ENCODE measurements at places on chromosomes 3 and 15. TPM values are rescaled to one million over a fixed set of nuclear protein-coding genes. Genes with fewer than 3 reads are reported as not detected.

Gene GOLGA8S
- total RNA-seq = 0.14 TPM

Gene SLC22A14
- total RNA-seq = 0.05 TPM

Gene EEFSEC
- total RNA-seq = 8.8 TPM

Gene GOLGA8Q
- total RNA-seq = 0.11 TPM

Gene CFAP92
- total RNA-seq = not detected

Gene ADAMTS17
- 0.42 TPM for total RNA-seq

Gene FETUB
- total RNA-seq = 0.08 TPM

Gene FAM43A
- total RNA-seq = 22.4 TPM

Gene SIDT1
- total RNA-seq = 0.32 TPM

Gene GPR27
- 3.3 TPM for total RNA-seq

Gene ZIC1
- 0.01 TPM for total RNA-seq

Gene GABPB1
- total RNA-seq = 26.3 TPM

Gene ADPRH
- 4.1 TPM for total RNA-seq

Gene SCAANT1
- total RNA-seq = not detected

Gene DLL4
- 2.9 TPM for total RNA-seq

Gene PLSCR5
- total RNA-seq = not detected

Gene C3orf70
- 0.21 TPM for total RNA-seq

Gene HAUS2
- 19.6 TPM for total RNA-seq

Gene BFSP2
- total RNA-seq = not detected

Gene SLC51A
- total RNA-seq = not detected

Gene ZBBX
- total RNA-seq = not detected

Gene LMAN1L
- not detected for total RNA-seq

Gene ROPN1
- total RNA-seq = not detected

Gene SKOR1
- total RNA-seq = not detected

Gene ACTC1
- 0.22 TPM for total RNA-seq

Gene NUP210
- total RNA-seq = 42.8 TPM

Gene SLC25A36
- total RNA-seq = 19.5 TPM

Gene NEK10
- 0.66 TPM for total RNA-seq

Gene GOLGA8J
- 0.09 TPM for total RNA-seq

Gene TMEM212
- total RNA-seq = not detected

Gene WDR82
- 47.3 TPM for total RNA-seq

Gene EFCAB12
- 1.0 TPM for total RNA-seq

Gene GOLGA6B
- total RNA-seq = not detected

Gene SLC22A13
- total RNA-seq = not detected

Gene C3orf18
- total RNA-seq = 2.3 TPM

Gene GABRA5
- 97.2 TPM for total RNA-seq
